ENCODE measurements at places on chromosomes 7 and 10.

DNA sequence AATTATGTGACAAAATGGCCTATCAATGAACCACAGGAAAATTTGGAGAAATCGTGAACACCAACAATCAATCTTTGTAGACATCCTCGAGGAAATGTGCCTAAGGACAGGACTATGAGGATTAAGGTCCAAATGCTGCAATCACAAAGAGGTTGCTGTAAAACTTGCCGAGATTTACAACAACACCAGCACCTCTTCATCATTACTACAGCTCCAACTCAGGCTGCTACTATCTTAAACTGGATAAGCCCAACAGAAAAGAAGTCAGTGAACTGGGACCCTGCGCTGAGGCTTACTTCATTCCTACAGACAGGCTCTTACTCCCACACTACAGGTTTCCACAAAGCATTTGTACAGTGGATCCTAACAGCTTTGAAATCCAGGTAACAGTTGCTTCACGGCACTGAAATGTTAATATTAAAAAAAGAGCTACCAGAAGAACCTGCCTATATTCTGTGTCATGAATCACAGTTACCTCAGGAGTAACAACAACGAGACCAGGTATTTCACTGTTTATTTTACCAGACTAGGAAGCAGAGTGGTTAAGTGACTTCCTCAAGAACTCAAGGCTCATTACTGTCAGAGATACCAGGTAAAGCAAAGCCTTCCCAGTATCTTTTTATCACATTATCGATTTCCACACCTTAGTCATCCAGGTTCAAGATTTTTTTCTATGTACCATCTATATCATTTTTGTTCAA is 23.9 kb downstream of the CACUL1 start:
- DNase-seq: no peak

DNA sequence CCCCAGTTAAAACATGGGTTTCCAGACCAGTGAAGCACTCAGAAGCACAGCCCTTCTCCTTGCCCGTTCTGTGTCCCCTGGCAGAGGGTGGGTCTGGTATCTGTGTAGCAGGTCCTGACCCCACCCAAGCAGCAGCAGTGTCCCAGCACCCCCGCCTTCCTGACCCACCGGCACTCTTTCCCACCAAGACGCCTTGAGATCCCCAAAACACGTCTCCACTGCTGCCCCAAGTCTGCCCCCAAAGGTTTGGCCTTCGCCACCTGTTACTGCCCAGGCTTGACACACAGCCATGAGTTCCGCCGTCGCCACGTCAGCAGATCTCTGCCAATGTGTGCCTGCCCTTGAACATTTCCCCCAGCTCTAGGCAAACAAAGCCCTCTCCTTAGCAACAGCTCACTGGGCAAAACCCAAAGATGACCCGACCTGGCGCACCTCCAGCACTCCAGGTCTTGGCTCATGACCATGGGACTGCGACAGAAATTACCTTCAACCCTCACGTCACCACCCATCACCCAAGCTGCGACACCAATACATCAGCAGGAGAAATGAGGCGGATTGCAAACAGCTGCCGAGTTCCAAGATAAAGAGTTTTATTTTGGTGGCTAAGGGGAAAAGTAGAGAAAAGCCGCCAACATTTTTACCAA is 75.6 kb downstream of the CTBP2 start:
- DNase-seq: no peak

DNA sequence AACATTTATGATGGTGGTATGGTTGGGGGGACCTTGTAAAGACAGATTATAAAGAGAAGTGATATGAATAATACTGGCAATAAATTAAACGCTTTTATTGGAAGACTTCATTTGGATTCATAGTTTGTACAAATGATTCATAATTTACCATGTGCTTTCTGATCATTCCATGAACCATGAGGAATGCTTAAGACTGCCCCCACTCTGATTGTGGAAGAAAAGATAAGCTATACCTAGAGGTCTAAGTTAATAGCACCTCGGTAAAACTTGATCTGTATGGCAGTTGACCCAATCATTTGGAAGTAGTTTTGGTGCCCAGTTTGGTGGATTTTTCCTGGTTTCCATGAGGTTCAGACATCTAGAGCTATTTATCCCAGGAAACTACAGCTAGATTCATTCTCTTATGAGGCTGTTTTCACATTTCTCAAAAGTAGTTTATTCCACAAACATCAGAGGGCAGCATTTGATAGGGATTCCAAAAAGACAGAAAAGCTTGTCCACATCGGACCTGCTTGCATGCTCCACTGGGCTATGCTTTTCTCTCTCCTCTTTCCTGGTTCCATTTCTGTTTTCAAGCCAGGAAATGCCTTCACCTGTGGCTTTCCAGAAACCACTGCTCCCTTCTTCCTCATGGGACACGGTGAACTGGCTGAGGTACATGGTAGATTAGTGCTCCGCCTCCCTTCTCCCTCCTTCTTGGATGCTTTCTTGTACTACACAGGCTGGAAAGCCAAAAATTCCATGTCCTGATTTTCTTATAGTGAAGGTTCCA is 29.2 kb downstream of the TFAM start:
- no peak for DNase-seq

DNA sequence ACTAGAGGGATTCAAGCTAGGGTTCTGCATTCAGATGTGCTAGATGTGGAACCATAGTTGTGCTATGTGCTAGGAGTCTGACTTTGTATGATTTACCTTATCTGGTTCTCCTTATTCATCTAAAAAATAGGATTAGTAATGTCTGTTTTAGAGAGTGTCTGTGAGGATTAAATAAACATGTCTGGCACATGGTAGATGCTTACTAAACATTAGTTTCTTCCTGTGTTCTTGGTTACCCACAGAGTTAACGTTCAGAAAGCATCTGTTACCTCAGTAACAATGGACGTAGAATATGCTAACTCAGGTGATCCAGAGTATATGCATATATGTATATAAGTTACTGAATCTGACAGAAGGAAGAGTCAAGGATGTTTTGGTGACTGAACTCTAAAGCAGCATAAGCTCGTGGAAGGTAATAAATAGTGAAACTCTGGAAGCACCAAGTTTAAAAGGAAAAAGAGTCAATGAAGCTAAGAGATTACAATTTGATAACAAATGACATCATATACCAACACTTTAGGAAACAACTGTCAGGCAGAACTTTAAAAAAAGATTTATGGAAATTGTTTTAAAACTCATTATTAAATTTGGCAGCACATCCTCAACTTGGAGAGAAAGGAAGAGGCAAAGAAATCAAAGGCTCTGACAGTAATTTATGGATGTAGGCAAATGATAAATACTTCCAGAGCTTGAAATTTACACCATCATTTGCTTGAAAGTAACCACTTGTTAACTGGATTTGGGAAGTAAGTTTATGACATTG is 127.0 kb downstream of the CCNY start:
- DNase-seq: no peak

- no peak for DNase-seq
These were observed 25.6 kb downstream of the TMEM209 start for GRCh38 chr7:130179631-130180030.

DNA sequence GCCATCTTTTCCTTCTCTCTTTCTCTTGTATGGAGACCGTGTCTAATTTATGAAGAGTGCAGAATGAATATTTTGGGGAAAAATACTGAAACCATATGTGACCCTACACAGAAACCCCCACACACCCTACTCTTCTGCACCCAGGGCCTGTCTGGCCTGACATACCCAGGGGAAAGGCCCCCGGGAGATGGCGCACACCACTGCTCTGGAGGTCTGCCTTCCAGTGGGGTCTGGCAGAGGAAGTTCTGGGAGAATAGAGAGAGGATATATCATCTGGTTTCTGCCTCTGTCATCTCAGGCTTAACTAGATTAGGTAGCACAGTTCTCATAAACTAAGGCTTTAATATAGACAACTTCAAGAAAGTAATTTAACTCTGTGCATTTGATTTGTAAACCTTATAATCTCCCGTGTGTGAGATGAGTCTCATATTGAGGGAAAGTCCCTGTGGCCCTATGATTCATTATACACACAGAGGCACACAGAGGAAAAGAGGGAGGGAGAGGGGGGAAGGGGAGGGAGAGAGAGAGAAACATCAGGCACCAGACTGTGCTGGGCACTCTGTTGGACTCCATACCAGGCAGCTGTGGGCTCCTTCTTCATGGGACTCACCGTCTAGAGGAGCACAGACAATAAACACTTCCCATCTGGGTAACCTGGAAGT is 123.3 kb downstream of the AOAH start:
- DNase-seq: no peak

GRCh38 chr10:33295851-33296250 is 38.6 kb downstream of the NRP1 start:
- DNase-seq: no peak

DNA sequence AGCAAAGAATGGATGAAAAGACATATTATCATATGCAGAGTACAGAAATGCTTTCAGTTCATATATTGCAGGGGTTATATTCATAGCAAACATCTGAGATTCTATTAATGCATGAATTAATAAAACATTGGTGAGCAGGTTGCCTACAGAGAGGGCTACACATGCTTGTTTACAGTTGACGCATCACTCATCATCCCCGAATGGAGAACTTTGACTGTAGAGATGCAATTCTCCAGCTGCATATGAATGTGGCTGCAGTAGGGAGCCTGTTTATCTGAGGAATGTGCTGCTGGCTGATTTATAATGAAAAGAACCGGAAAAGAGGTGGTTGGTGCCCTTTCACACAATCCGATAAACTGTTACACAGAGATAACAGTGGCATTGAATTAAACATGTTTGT is 116.5 kb downstream of the GRM3 start:
- DNase-seq: no peak

GRCh38 chr7:100545360-100546128 is 6.5 kb downstream of the AGFG2 start:
- DNase-seq: no peak

GRCh38 chr7:2299870-2300512 is 14.2 kb downstream of the SNX8 start:
- no peak for DNase-seq

DNA sequence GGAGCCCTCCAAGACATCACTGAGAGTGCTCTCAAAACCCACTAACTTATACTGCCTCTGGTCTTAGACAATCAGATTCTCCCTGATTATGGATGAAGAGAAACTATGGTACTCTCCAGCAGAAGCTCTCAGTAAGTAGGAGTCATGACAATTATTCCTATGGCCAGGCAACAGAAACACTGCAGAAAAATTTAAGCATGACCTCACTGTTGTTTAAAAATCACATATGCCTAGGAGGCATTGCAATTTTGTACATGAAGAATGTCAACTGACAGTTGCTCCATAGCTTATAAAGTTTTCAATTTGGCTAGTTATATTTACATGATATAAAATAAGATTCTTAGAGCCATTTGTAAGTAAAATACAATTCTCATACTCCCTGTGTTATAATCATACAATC is 105.9 kb upstream of the LSM8 start:
- no peak for DNase-seq

DNA sequence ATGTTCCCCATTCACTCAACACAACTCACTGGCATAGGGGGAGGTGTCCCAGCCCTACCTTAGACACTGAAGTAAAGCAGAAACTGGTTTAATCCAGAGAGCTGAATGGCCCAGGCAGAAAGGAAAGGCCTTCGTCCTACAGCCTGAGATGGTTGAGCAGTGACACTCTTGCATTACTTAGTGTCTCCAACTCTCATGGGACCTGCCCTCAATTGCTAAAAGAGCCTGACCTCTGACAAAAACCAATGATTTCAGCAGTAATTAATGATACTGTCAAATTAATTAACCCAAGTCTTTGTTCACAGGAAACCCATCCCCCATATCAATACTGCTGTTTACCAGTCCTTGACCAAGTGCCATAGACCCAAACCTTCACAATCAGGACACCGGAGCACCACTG is 48.6 kb downstream of the ICA1 start:
- no peak for DNase-seq

GRCh38 chr10:86671419-86671818 is 3.1 kb downstream of the LDB3 start:
- DNase-seq: no peak

GRCh38 chr10:85429126-85429525 is 937.5 kb downstream of the GRID1 start:
- no peak for DNase-seq

GRCh38 chr10:84988011-84988410 is 659.6 kb downstream of the CCSER2 start:
- DNase-seq: no peak

- DNase-seq: no peak
These were observed 937 bp downstream of the DDX56 start for GRCh38 chr7:44572771-44573170.

GRCh38 chr7:154744861-154745258 is 258.1 kb downstream of the PAXIP1 start:
- DNase-seq: no peak

GRCh38 chr10:133419211-133419950 is 5.0 kb downstream of the SPRN start:
- no peak for DNase-seq

- no peak for DNase-seq
These were observed 14.0 kb downstream of the WNT2 start for GRCh38 chr7:117308891-117309290.

GRCh38 chr10:71124921-71125748 is 87.2 kb upstream of the UNC5B start:
- DNase-seq: no peak

GRCh38 chr10:86648704-86649427 is 5.5 kb upstream of the OPN4 start:
- no peak for DNase-seq

GRCh38 chr7:52406808-52407207 is 628.6 kb upstream of the POM121L12 start:
- DNase-seq: no peak

- DNase-seq: no peak
These were observed 25.1 kb upstream of the EIF4H start for GRCh38 chr7:74149071-74149470.

DNA sequence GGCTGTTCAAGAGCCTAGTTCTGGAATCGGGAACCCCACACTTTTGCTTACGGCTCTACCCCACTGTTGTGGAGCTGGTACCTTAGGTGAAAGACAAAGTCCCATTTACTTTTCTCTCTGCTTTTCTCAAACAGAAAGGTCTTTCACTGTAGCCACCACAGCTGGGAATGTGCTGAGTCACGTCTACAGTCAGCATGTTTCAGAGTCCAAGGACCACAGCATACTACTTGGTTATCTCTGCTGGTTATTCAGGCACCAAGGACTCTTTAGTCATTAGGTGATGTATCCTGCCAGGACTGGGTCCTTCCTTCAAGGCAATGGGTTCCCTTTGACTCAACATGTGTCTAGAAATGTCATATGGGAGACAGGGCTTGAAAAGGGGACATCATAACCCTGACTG is 266.8 kb upstream of the STEAP1 start:
- DNase-seq: no peak

- no peak for DNase-seq
These were observed 59.7 kb upstream of the CDK14 start for GRCh38 chr7:90536449-90536848.

- DNase-seq: no peak
These were observed 1.3 kb upstream of the PAPSS2 start for GRCh38 chr10:87658321-87658795.

- DNase-seq: no peak
These were observed 821 bp downstream of the SLC35B4 start for GRCh38 chr7:134315679-134316538.

GRCh38 chr10:123573236-123574108 is 92.7 kb upstream of the GPR26 start:
- DNase-seq: no peak

Data from activated CD4-positive, CD25-positive, alpha-beta regulatory T cell (primary cell).